ENCODE measurements at places on chromosomes 12 and 14.

DNA sequence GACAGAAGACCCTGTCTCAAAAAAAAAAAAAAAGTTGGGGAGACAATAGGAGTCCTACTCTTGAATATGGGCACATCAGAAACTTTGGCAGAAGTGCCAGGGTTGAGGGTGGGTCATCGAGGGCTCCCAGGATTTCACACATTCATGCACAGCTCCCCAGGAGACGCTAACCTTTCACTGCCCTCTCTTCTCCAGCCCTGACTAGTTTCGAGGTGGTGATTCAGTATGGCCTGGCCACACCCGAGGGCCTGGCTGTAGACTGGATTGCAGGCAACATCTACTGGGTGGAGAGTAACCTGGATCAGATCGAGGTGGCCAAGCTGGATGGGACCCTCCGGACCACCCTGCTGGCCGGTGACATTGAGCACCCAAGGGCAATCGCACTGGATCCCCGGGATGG, 29.4 kb upstream of the LRP1-AS start:
- peak; percentile 61 for DNase-seq

DNA sequence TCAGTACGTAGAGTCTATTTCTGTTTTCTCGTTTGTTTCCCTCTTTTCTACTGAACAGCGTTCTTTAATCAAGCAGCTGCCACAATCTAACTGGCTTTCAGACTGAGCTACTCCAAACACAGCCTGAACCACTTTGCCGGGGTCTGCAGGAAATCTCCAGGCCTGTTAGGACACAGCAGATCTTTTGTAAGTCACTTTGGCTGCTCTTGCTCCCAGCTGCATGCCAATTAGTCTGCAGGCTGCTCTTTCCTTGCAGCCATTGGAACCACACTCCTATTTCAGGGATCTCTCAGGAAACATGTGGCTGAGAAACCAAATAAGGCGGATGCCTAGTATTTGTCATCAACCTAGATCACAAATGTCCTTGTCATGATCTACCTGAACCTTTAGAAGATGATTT, 73.6 kb downstream of the TMTC1 start:
- DNase-seq, result peak; percentile 25

DNA sequence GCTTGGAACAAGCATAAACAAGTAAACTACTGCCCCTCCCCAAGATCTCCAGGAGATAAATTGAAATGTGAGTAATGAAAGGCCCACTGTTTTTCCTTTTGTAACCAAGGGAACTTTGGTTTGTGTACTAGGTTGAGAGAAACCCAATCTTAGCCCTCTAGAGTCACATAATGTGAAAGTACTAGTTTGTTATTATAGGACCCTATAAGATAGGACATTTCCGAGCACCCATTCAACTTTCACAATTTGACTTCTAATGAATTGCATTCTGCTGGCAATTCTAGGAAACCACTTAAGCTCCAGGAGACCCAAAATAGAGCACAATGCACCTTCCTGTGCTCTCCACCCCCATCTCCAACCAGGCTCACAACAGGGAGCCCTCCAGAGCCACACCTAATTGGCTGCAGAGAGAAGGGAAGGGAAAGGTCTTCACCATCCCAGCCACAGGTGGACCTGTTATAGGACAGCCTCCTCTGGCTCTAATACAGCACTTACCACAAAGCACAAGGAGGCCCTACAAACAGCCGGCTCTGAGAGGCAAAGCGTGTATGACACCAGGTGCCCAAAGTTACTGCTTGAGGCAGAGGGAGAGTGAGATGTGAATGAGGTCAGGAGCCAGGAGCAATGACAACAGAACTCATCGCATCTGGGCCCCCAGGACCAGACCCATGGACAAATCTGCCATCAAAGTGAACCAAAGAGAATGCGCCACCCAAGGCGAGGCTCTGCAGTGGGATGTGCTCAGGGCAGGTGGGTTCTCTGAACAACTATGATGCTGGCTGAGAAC, 163.3 kb upstream of the NTF3 start:
- no peak for DNase-seq

GRCh38 chr12:69502345-69503081, 32.3 kb downstream of the FRS2 start:
- peak; percentile 58 for DNase-seq

DNA sequence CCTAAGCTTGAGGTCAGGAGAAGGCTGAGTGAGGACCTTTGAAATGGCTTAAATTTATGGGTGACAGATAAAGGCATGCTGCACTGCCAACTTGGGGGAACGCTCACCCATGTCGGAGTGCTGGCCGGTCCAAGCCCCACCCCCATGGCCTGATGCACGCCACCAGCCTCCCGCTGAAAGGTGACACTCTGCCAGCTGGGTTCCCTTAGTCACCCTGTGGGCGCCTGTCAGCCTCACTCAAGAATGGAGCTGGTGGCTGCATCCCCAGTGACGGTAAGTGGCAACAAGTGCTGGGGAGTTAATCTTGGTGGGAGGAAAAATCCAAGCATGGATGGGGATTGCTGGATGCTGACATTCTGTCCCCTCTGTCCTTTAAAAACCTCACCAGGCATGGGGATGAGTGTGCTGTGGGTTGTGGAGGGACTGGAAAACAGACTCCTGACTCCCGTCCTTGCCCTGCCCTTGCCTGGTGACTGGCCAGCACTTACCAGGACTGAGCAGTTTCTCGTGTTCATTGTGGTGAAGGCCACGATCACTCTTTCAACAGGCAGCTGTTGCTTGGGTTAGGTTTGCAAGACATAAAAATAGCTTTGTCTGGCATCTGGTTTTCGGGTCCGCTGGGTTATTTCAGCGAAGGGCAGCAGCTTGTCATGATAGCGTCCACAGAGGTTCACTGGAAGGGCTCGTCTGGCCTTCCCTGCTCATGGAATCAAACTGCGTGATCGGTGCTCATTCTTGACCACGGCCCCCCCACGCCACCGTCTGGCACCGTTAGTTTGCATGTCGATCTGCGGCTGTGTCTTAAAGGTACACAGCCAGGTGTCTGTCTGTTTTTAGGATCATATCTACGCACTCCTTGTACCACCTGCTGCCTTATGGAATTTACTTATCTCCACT, 15.0 kb downstream of the ACACB start:
- DNase-seq, result peak; percentile 32

GRCh38 chr12:46391630-46392029, 19.1 kb upstream of the SLC38A2 start:
- no peak for DNase-seq

- no peak for DNase-seq
Measured at GRCh38 chr14:102606296-102606695, 13.8 kb downstream of the RCOR1 start.

DNA sequence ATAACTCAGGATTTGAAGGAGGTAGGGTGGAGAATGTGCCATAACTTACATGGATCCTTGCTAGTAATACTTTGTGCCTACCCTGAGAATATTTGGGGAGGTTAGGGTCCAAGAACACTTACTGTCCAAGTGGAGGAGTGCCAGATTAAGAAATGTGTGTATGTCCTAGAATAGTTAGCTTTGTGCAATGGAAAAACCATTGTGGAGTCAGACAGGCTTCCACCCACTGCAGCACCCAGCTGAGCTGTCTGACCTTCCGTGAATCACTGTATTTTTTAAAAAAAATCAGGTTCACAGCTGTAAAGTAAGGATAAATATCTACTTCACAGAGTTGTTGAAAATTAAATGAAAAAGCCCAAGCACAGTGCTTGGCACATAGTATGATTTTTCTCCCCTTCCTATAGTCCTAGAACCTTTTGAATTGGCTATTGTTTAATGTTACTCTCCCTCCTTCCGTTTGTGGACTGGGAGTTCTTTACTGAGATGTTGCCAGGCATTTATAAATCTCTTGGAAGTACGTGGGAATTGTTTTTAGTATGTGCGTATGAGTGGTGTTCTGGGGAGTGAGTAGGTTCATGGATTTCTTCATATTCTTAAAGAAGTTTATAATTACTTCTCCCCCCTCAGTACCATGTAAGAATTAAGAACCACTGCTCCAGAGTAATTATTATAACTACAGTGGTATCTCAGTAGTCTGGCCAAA, 9.2 kb downstream of the RAB21 start:
- no peak for DNase-seq

GRCh38 chr12:20453756-20454310, 85.5 kb downstream of the PDE3A start:
- DNase-seq, result no peak

GRCh38 chr14:99389174-99389826, 91.4 kb downstream of the SETD3 start:
- DNase-seq, result peak; percentile 4

GRCh38 chr14:32432813-32433538, 103.9 kb downstream of the AKAP6 start:
- no peak for DNase-seq

DNA sequence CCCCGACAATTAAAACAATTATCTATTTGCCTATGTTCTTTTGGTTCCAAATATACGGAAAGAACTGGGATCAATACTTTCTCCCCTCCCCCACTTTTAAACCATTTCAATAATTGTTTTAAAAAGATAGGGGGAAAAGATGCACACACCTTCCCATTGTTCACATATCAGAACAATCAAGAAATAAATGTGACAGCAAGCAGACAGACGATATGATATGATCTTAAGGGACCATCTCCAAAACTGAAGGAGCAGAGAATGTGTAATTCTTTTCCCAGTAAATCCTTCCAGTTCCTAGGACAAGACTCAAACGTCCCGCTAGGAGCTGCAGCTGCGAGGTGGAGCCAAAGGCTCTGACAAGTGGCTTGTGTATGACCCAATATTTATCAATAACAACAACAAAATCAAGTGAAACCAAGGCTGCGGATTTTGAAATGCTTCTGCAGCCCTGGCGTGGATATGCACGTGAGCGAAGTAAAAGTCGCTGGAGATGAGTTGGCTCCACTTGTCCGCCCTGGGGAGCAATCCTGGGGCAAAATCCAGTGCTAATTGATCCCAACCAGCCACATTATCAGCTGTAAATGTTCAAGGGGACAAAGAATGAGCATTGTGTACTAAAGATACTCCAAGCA, 8.2 kb upstream of the FOXG1 start:
- no peak for DNase-seq

DNA sequence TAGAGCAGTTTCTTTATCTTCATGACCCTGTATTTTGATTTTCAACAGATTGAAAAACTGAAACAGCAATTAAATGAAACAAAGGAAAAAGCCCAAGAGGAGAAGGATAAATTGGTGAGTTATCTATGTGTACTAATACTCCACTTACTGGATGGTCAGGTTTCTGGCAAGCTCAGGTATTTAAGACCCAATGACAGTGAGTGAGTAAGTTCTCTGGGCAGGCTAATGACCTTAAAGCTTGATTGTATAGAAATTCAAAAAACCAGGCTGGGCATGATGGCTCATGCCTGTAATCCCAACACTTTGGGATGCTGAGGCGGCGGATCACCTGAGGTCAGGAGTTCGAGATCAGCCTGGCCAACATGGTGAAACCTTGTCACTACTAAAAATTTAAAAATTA, 10.0 kb downstream of the BBOF1 start:
- DNase-seq, result no peak

DNA sequence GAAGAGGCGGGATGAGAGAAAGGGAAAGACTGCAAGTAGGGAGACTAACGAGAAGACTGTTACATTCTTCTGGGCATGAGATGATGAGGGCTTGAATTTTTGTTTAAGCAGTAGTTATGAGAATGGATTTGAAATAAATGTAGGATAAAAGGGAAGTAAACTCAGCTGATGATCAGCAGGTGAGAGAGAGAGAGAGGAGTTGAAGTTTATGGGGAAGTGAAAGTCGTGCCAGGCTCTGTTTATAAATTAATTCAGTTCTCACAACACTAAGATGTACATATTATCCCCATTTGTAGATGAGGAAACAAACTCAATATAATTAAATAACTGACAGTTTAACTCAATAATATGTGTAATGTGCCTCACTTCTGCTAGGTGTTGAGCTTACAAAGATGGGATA, 170.0 kb upstream of the RMST start:
- no peak for DNase-seq

- peak; percentile 35 for DNase-seq
Measured at GRCh38 chr12:46660719-46661109, 165.1 kb downstream of the SLC38A4 start.

GRCh38 chr14:91400696-91401095, 16.9 kb downstream of the CCDC88C start:
- no peak for DNase-seq

DNA sequence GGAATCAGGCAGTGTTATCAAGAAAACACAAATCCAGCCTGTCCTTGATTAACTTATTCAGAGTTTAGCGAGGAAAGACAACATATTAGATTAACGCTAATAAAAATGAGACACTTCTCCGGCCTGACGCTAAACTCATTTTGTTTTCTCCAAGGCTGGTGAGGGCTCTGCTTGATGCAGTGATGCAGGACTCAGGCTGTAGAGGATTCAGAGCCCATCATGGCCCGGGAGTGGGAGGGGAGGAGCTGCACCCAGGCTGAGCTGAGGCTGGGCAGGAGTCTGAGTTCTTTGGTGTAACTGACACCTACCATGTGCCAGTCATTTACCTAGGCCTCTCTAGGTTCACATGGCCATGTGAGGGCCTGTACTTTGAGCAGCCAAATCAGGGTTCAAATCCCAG, 70.0 kb downstream of the WSCD2 start:
- DNase-seq, result no peak

GRCh38 chr14:23547924-23548323, 3.6 kb downstream of the ZFHX2 start:
- no peak for DNase-seq

- no peak for DNase-seq
Measured at GRCh38 chr12:74441872-74442271, 95.8 kb upstream of the ATXN7L3B start.

DNA sequence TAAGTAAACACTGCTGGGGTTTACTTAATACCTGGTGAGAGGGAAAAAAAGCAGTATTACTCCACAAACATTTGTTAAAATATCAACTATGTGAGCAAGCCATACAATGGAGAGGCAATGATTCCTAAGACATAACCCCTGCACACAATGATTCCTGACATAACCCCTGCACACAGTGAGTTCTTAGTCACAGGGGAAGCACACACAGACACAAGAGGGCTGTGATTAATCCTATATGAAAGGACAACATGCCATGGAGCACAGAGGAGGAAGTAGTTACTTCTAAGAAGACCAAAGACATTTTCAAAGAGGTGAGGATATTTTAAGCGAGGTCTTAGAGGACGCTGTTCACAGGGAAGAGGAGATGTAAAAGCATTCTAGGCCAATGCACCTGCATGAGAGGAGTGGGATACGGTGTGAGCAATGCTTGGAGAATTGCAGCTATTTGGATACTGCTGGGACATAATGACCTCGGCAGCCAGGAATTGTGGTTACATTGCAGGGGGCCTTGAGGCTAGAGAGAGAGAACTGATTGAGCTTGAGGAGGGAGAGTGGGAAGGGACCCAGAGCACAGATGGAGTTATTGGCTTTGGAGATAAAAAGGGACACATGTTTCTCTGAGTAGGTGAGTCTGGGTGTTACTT, 211.9 kb downstream of the APAF1 start:
- DNase-seq, result no peak

DNA sequence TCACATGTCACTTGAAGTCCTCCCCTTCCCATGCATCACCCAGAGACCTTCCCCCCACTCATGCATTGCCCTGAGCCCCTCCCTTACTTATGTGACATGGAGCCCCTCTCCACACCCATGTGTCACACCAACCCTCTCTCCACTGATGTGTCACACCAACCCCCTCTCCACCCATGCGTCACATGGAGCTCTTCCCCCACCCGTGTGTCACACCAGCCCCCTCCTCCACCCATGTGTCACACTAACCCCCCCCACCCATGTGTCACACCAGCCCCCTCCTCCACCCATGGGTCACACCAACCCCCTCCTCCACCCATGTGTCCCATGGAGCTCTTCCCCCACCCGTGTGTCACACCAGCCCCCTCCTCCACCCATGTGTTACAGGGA, 30.4 kb downstream of the RTL1 start:
- DNase-seq, result peak; percentile 13

GRCh38 chr14:70887207-70887681, 20.0 kb upstream of the PCNX1 start:
- peak; percentile 78 for DNase-seq

- no peak for DNase-seq
Measured at GRCh38 chr12:116759783-116760621, 21.9 kb downstream of the RNFT2 start.
